Stimulated activated CD8-positive, alpha-beta memory T cell treated with anti-CD3 and anti-CD28 coated beads, Interleukin-7, amount 100 ng/mL, for 4 hours (primary cell): ENCODE measurements at places on chromosomes 2 and 18.

DNA sequence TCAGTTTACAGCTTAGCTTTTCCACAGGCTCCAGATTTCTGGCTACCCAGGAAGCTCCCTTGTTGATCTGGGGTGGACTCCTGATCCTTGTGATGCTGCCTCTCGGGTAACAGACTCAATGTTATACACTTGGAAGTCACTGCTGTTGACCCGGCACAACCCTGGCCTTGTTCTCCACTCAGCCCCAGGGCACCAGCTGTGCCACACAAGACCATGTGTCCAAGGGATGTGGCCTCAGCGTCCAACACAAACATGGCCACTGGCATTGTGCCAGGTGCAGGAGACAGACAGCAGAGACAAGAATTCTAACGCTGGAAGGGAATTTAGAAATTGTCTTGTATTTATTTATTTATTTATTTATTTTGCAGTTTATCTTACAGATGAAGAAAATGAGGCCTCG is 39.0 kb upstream of the PPP4R1 start:
- no peak for DNase-seq

DNA sequence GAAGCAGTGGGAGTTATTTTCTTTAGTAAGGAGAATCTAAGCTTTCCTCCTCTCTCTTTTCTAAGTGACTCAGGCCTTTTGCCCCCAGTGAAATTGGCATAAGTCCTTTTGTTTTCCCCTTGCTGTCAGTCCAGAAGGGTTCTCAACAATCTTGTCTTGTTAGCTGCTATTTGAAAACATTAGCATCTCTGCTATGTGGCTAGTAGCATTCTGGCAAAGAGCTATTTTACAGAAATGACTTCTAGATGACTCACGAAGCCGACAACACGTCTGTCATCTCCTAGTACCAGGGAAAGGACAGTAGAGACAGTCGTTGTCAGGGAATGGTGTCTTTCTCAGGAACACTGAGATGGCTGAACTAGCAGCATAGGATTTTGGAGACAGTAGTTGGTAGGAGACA is 14.7 kb downstream of the SMARCAL1 start:
- no peak for DNase-seq

- DNase-seq: no peak
Observed at GRCh38 chr2:111171337-111171930, 50.7 kb downstream of the BCL2L11 start.

DNA sequence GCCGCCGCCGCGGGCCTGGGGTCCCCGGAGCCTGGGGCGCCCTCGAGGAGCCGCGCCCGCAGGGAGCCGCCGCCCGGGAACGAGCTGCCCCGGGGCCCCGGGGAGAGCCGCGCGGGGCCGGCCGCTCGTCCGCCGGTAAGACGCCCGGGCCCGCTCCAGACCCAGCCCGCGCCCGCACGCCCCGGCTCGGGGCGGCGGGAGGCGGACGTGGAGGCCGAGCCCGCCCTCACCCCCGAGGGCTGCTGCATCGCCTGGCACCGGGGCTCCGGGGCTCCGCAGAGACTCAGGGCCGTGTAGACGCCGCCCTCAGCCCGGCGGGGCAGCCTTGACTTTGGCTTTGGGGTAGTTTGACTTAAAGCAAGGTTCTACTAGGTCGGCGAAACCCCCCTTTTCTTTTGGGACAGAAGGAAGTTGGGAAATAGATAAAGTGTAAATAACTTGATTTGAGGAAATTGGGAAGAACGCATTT is 335 bp downstream of the ERFE start:
- DNase-seq: no peak

- no peak for DNase-seq
Observed at GRCh38 chr2:102013206-102014040, 21.7 kb downstream of the IL1R2 start.

- no peak for DNase-seq
Observed at GRCh38 chr2:175372704-175373701, 191.5 kb upstream of the ATP5MC3 start.
